ENCODE measurements at places on chromosomes 5 and 9. TPM values are rescaled to one million over a fixed set of nuclear protein-coding genes. Genes with fewer than 3 reads are reported as not detected.

CCDC107 gene
- 5.0 TPM for total RNA-seq

DNAH5 gene
- total RNA-seq: 0.21 TPM

SHISAL2B gene
- total RNA-seq: not detected

ANXA1 gene
- 358 TPM for total RNA-seq

SURF4 gene
- 136 TPM for total RNA-seq

AFAP1L1 gene
- total RNA-seq: 9.7 TPM

SLC36A3 gene
- total RNA-seq: not detected

PELO gene
- 17.5 TPM for total RNA-seq

PROB1 gene
- total RNA-seq: 0.40 TPM

PIP5K1B gene
- 4.8 TPM for total RNA-seq

PKD2L2 gene
- total RNA-seq: not detected

REEP2 gene
- total RNA-seq: 2.6 TPM

PCDHAC2 gene
- 0.13 TPM for total RNA-seq

SLC6A7 gene
- total RNA-seq: not detected

FABP6 gene
- not detected for total RNA-seq

TEX48 gene
- total RNA-seq: not detected

CKMT2 gene
- 9.7 TPM for total RNA-seq

CWC27 gene
- total RNA-seq: 16.2 TPM
